ENCODE measurements at places on chromosomes 7 and 10.
A peak's percentile ranks its signal among the peaks of the same experiment; 100 is the strongest.

DNA sequence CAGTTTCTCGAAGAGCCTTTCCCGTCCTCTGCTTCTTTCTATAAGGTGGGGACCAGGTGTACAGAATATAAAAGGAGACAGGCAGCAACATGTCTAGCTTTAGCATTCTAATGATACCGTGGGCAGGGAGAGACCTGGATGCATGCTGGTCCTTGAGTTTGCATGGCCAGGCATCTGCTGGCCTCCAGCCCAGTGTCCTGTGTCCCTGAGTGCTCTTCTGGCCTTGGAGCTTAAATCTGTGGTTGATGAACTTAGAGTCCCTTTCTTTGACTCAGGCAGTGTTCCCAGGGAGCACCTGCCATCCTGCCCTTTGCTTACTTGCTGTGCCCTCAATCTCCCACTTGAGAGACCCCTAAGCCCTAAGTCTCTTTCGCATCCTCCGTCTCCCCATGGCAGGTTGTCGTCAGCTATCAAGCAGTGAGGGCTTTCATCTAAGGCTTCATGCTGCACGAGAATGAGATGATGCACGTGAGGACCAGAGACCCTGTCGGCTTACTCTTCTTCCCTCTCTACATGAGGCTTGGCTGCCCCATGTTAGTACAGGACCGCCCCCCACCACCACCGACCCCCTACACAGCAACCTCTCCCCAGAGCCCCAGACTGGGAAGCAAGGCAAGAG is 313.4 kb upstream of the C7orf33 start:
- no peak for DNase-seq

GRCh38 chr10:76126607-76127527 is 695.4 kb downstream of the LRMDA start:
- no peak for DNase-seq

GRCh38 chr7:116802746-116803152 is 59.6 kb upstream of the CAPZA2 start:
- DNase-seq, result peak; percentile 31

DNA sequence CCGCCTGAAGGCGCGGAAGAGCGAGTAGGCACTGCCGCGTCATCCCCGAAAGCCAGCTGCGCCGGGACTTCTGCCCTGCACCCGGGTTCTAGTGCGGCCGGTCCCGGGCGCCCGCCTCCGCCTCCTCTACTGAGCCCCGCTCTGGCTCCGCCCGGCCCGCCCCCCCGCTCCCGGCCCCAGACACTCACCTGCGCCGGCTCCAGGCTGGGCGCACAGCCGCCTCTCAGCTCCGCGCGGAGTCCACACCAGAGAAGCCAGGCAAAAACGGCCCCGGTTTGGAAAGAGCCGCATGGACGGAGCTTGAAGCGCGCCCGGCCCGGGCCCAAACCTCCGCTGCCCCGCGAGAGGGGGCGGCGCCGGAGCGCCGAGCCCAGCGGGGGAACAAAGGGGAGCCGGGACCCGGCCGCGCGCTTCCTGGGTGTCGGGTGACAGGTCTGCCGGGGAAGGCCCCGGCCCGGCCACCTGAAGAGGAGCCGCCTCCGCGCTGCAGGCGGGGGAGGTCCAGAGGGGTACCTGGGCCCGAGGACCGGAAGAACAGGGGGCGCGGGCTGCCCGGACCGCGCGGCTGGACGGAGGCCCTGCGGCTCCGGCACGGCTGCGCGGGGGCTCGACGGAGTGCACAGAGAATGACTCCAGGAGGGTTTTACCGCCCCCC is 168.2 kb downstream of the NRF1 start:
- peak; percentile 40 for DNase-seq

DNA sequence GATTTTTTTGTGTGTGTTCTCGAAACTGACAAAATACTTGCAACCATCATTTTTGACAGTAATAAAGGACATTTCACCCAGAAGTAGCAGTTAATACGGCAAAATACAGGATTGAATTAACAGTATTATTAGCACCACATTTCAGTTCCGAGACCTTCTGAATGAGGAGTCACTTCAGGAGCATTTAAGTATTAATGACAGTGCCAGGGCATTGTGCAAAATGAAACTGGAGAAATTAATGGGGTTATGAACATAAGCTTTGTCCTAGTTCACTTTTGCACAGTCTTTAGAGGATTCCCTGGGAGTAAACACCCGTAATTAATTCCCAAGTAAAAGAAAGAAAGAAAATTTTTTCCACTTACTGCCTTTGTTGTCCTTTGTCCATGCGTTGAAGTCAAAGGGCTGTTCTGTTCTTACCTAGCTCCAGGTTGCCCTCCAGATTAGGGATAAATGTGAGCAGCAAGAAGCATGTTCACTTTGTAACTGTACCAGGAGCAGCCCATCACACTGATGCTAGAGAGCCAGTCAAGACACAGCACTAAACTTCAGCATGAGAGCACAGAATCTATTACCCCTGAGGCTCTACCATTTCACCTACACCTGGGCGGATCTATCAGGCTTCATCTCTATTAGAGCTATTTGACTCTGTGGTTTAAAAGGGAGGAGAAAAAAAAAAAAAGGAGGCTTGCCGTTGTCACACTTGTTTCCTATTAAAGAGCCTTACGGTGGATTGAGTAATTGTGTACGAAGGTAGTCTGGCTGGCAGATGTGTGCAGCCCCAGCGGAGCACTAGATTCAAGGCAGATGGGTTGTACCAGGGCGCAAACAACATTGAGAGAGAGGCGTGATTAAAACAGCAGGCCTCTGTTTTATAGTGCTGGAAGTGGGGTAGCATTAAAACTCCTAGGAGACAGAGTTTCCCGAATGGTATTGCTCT is 297.8 kb upstream of the SEMA3A start:
- no peak for DNase-seq

All from activated CD4-positive, alpha-beta T cell treated with anti-CD3 and anti-CD28 coated beads, Interleukin-2, amount 50 U/mL, for 48 hours (primary cell).